Stimulated activated CD8-positive, alpha-beta memory T cell treated with anti-CD3 and anti-CD28 coated beads, Interleukin-7, amount 100 ng/mL, for 1 hour (primary cell): ENCODE measurements at places on chromosomes 2 and 18.

DNA sequence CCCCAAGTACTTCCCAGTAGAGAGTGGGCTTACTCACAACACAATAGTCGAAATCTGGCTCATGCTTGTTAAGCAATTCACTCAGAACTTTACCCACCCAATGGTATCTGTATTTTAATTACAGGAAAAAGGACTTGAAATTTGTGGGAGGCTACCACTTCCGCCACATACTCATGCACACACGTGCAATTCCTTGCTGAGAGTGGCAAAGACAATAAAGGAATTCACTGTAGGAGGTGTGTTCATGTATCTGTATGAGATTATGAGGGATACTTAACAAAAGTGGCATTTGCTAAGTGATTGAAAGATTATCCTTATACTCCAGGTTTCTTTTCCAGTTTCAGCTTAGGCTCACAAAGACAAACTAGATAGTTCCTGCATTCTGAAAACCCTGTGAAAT, 14.9 kb upstream of the LYPD6 start:
- no peak for DNase-seq

DNA sequence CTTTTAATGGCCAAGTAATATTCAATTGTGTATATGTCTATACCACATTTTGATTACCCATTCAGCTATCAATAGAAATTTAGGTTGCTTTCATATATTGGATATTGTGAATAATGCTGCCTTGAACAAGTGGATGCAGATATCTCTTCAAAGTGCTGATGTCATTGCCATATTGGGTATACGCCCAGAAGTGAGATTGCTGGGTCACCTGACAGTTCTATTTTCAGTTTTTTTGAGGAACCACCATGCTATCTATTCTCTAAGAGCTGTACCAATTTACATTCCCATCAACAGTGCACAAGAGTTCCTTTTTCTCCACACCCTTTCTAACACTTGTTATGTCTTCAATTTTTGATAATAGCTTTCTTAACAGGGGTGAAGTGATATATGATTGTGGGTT, 306.9 kb downstream of the ZNF516 start:
- no peak for DNase-seq

- no peak for DNase-seq
Observed at GRCh38 chr2:47486841-47487497, 84.0 kb downstream of the MSH2 start.

DNA sequence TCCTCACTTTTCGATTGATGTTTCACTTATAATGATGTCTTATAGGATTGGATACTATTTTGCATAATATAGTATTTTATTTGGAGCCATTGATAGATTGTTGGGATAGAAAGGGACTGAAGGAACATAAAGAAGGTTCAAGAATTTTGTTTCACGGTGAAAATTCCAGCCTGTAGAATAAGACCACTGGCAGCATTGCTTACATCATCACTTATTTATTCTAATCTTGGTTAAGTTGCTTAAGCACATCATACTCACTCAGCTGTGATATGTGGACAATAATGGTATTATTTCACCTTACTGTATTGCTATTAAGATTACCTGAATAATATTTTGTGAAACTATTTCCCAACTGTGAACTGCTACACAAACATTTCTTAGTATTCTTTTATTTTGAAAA, 118.3 kb downstream of the FIGN start:
- no peak for DNase-seq

DNA sequence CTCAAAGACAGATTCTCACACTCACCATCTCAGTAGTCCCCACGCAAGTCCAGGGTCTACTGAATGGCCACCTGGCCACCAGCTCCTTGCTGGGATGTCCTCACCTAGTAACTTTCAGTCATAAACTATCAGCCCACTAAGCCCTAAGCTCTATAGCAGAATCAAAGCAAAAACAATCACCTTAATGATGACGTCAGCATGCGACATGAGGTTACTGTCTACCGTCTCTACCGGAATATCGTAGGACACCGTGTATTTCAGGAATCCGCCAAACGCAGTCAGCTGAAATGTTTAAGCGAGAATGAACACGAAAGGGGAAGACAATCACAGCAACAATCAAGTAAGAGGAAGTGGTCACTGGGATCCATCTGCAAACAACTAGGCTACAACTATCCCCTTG, 81.8 kb downstream of the LAMA1 start:
- no peak for DNase-seq

DNA sequence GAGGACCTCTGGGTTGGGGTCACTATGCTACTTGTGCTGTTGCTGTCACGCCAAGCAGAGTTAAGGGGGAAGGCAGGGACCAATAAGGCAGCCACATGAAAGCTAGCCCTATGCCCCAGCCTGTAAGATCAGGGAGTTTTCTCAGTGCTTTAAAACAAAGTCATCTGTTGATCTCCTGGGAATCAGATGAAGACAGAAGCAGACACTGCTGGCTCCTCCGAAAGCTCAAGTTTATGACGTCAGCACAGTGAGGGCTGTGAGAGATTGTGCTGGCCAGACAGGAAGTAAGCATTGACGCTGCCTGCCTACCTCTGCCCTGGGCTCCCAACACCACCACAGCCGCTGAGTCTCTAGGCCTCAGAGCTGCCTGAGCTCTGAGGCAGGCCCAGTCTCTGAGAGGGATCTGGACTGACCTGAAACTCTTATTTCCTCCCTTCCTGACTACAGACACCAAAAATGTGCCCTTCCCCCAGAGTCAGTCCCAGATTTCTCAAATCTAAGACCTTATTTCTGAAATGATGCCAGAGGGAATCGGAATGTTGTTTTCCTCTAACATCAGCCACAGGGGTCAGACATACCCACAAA, 118.1 kb upstream of the EPAS1 start:
- DNase-seq: peak; percentile 12

DNA sequence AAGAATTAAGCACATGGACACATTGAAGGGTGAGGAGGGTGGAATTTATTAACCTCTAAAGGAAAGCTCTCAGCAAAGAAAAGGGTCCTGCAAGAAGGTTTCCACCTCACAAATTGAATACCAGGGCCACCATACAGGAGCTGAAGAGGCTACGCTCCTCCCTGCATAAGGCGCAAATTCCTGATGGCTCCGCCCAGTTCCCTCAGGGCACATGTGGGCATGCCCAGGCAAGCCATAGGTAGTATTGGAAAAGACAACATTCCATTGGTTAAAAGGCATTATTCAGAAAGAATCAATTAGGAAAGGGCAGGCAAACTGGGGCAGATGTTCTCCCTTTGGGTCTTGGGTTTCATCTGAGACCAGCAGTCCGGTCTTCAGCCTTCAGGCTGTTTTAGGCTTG, 161.2 kb downstream of the PTPRM start:
- no peak for DNase-seq

- DNase-seq: no peak
Observed at GRCh38 chr2:138424436-138425140, 77.0 kb upstream of the SPOPL start.

DNA sequence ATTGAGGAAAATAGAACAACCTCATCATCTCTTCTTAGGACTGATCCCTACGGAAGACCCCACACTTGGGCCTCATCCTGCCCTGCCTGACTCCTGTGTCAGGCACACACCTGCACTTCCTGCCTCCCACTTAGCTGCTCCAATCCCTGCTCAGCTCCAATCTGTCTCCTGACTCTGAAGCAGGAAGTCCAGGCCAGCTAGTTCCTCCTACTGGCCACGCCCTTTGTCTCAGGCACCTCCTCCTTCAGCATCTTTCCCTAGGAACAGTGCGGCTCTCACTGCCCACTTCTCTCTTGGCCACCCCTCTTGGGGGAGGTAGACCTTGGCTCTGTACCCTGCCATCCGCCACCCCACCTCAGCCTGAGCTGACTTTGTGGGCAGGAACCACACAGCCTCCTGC, 135.8 kb downstream of the CELF4 start:
- DNase-seq: no peak

GRCh38 chr2:17226941-17227490, 291.2 kb downstream of the RAD51AP2 start:
- DNase-seq: no peak
